ENCODE measurements at places on chromosomes 5 and 9.

DNA sequence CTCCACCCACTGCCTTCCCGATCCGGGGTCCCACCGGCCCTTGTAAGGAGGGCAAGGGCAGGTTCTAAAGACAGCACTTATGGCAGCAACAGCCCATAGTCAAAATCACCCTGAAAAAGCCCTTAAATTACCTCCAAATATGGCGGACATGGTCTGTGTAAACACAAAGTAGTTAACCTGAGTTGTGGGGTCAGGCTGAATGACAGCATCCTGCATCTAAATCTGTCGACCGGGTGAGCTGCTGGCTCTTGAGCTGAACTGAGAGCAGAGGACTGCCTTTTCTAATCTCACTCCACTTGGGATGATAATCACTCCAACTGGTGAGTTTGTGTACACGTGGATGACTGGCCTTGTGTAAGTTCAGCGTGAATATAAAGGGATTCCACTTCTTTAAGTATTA lies 249.6 kb downstream of the DENND1A start:
- no peak for DNase-seq

- no peak for DNase-seq
Observed at GRCh38 chr9:124198331-124198730, 59.4 kb upstream of the NEK6 start.

DNA sequence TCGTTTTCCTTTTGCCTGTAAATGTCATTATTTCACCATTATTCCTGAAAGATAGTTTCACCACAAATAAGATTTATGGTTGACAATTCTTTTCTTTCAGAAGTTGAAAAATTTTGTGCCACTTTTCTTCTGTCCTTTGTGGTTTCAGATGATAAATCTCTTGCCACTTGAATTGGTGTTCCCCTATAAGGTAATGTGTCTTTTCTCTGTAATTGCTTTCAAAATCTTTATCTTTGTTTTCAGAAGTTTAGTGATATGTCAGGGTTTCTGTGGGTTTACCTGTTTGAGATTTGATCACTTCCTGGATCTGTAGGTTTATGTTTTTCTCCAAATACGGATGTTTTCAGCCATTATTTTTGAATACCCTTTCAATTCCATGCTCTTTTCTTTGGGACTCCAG lies 14.6 kb downstream of the RASA1 start:
- DNase-seq = no peak

GRCh38 chr5:54902791-54903473 lies 82.5 kb downstream of the ESM1 start:
- no peak for DNase-seq

- DNase-seq = no peak
Observed at GRCh38 chr5:148805326-148806290, 20.8 kb upstream of the ADRB2 start.

- no peak for DNase-seq
Observed at GRCh38 chr5:130104895-130105688, 200.8 kb downstream of the CHSY3 start.

- no peak for DNase-seq
Observed at GRCh38 chr5:17436350-17436749, 61.7 kb upstream of the TAF11L2 start.

- no peak for DNase-seq
Observed at GRCh38 chr5:82662340-82662739, 384.2 kb upstream of the RPS23 start.

DNA sequence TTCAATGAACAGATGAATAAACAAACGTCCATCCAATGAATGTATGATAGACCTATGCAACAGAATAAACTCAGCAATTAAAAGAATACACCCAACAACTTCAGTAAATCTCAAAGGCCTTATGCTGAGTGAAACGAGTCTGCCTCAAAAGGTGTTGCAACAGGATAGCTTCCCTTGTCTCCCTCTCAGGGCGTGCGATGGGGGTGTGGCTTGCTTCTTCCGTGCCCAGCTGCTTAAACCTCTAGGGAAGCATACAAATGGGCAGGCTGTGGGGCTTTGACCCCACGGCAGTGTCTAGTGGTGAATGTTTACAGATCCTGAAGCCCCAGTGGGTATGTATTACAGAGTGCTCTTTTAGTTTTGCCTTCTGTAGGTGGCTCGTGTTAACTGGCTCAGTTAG lies 87.0 kb upstream of the CCL21 start:
- DNase-seq = no peak

- DNase-seq = no peak
Observed at GRCh38 chr5:141804475-141804874, 73.7 kb downstream of the PCDH1 start.

DNA sequence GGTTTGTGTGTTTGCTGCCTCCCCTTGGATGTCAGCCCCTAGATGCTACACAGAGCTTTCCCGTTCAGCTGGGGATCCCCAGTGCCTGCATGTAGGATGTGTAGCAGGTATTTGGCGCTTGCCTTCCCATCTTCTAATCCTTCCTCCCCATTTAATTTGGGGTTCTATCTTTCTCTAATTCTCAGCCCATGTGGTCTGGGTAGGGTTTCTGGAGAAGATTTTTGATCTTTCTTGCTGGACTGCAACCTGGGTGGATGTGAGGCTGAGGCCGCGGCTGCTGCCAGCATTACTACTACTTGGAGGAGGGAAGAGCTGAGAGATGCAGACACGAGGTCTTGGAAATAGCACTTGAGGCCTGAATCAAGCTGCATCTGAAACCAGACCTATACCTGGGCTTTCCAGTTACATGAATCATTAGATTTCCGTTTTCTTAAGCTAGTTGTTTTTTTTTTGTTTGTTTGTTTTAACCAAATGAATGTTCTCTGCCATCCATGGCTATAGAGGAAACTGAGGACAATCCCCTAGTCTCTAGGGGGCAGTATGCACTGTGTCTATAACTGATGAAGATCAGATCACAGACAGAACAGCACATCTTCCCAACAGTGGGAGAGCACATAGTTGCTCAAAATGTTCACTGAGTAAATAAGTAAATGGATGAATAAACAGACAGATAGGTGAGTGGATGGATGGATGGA lies 178.6 kb downstream of the FGF18 start:
- no peak for DNase-seq

DNA sequence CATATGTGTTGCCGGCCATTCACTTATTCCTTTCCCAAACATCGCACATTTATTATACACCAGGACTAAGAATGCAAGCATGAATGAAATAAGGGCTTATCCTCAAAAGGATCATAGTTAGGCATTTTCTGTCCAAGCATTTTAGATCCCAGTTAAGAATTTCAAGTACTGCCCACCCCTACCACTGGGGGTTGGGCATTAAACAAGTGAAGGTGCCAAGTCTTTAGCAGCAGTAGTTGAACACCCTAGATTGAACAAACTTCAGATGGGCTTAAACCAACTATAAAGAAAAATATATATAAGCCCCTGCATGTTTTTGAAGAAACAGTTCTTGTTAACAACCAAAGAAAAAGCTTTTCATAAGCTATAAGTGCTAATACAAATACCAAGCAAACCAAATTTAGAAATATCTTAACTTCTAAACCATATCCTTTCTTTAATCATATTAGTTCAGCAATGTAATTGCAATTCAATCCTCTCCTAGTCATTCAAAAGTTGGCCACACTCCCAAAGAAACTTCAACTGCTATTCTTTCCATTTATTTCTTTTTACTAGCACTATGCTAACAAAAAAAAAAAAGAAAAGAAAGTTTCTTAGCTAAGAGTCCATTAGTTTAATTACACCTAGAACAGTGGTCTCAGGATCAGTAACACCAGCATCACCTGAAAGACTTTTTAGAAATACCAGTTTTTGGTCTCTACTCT lies 149.8 kb downstream of the MLLT3 start:
- DNase-seq = no peak

DNA sequence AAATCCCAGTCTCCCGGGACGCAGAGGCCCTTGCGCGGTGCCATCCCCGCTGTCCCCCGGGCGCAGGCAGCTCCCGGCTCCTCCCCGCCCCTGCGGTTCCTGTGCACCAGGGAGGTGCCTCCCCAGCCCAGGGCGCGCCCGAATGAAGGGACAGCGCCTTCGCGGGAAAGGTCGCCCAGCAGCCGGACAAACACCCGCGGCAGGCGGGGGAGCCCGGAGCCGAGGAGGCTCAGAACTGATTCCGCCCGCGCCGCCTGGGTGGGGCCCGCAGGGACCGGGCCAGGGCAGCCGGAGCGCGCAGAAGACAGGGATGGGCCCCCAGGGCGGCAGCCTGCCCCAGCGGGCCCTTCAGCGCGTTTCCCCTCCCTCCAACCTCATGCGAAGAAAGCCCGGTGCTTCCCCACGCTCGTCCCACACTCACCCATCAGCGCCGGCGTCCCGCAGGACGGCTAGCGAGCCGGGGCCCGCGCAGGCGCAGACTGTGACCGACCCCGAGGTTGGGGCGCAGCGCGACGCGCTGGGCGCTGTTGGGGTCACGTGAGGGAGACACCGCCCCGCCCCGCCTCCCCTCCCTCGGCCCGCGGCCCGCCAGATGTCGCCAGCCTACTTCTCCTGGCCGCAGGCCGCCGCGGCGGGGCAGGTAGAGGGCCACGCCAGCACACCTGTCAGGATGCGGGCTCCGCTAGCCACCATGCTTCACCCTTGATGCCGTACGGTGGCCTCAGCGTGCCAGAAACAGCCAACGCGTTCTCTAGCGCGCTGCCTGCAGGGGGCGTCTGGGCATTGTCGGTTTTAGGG lies at the start of gene SLC25A51:
Gene SLC25A51, minus strand, starts transcription at position 481 of the 798 bp plus-strand sequence. CDS start 15,577 bp downstream, outside the sequence.
- peak; percentile 29 for DNase-seq

GRCh38 chr5:129384736-129385135 lies 75.4 kb upstream of the ADAMTS19 start:
- no peak for DNase-seq

GRCh38 chr5:90747693-90748092 lies 189.1 kb downstream of the ADGRV1 start:
- DNase-seq = no peak

DNA sequence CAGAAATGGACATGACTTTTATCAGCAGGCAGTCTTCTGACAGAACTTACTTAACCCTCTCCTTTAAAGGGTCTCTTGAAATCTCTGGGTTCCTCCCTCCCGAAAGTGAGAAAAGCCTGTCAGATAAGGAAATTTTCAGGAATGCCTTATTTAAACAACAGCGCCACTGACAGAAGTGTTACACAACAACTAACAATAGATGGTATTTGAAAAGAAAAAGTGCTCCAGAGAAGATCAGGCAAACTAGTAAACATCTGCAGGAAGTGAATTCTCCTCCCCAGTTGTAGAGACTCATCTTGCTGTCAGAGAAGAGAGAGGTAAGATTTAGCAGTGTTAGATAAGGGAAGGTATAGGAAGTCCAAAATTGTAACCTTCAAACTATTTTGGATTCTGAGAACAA lies 107.2 kb upstream of the NFIL3 start:
- DNase-seq = no peak

GRCh38 chr9:33113799-33114547 lies 37.5 kb upstream of the SMU1 start:
- DNase-seq = no peak

DNA sequence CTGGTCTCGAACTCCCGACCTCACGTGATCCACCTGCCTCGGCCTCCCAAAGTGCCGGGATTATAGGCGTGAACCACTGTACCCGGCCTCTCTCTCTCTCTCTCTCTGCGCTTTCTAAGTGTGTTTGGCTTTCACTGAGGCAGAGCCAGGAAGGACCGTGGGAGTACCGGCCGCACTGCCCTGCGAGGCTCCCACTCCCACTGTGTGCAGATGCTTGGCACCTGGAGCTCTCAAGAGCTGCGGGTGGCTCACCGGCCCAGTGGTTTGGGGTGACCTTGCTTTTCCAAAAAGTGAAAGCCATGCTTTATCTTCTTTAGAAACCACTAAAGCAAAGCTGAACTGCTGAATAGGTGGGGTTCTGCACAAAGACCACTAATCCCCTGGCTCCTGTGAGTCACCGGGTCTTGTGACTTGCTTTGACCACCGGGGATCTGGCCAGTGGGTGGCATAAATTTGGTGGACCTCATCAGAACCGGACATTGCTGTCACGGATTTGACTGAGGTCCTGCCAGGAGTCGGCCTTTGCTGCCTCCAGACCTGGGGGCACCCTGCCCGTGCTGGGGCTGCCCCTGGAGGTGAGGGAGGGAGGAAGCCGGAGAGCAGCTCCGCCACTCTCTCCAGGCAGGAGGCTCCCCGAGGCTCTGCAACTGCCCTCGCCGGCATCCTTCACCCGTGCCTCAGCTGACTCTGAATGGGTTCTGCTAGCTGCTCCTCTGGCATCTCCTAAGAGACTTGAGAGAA lies 228.9 kb downstream of the FANCC start:
- DNase-seq = no peak

GRCh38 chr5:9071074-9071473 lies 474.8 kb downstream of the SEMA5A start:
- no peak for DNase-seq

GRCh38 chr9:24144796-24145195 lies 318.8 kb upstream of the ELAVL2 start:
- no peak for DNase-seq

DNA sequence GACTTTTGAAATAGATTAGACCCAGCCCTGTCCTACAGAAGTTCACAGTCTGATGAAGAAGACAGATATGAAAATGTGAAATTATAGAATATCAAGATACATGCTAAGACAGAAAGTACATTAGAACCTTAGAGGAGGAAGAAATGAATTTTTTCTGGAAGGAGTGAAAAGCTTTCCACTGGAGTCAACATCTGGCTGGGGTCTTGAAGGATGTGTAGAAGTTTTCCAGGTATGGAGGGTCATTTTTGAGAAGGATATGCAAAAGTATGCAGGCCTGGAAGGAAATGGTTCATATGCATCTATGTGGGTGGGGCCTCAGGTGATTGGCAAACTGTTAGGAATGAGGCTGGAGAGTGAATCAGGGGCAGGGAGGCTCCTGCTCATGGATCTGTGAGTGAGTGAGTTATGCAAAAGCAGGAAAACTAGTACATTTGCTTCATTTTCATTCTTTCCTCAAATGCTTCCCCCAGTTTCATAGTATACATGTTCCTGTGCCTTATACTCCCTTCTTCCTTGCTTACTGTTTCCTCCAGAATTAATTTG lies 142.3 kb downstream of the GRIA1 start:
- no peak for DNase-seq

DNA sequence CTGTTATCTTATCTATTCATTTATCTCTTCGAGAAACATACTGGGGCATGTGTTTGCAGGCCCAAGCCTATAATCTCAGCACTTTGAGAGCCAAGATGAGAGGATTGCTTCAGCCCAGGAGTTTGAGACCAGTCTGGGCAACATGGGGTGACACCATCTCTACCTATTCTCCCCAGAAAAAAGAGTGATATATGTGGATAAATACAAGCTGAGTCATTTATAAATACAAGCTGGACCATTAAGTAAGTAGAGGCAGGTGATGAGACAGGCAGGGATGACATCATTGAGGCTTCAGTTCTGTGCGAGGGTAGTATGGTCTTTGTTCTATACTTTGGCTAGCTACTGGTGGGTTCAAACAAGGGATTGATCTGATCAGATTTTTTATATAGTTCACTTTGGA lies 25.6 kb downstream of the PBX3 start:
- no peak for DNase-seq

- DNase-seq = no peak
Observed at GRCh38 chr5:119451561-119451960, 736 bp upstream of the HSD17B4 start.

DNA sequence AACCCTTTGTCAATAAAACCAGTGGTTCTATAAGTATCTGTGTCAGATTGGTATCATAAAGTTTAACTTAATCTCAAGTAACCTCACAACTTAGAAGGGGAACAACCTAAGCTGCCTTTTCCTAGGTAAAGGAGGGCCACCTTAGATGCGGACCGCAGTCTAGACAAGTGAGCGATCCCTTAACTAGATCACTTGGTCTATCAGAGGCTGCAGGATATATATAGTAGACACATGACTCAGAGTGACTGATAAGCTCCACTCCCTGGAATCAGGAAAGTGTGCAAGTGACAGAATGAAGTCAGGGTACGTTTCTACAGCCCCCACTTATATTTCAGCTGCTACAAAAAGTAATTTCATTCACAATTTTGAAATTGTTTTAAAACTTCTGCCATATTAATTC lies 7.4 kb downstream of the REEP5 start:
- DNase-seq = no peak

Data from NCI-H1417 treated with DMSO at 0.1 percent for 48 hours (cell line).